ENCODE measurements at places on chromosomes 12 and 14.

- no peak for DNase-seq
These were observed 23.6 kb upstream of the OR4K2 start for GRCh38 chr14:19851365-19851764.

- DNase-seq, result no peak
These were observed 27.6 kb downstream of the KICS2 start for GRCh38 chr12:64194333-64195149.

GRCh38 chr14:77105145-77105939, 7.3 kb downstream of the CIPC start:
- DNase-seq, result no peak

DNA sequence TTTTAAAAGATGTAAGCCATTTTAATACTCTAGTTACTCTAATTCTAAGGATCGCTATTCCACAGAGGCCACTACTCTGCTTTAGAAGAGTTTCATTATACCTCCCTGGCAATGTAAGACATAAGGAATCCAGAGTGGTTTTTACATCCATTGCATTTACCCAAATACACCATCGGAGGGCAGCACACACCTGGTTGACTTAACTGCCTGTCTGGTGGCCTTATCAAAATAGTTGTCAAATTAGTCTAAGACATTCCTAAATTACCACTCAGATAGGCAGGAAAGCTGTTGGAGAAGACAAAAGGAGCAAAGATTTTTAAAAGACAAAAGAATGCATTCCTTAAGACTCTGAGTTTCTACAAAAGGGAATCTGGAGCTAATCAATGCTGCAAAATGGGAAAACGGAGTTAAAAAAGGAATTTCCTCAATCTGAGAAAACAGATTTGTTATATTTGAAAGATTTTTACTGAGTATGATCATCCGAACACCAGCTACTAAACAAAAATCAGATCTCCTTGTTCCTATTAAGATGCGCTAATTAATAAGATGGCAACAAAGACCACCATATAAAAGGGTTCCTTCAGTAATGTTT, 33.8 kb upstream of the FGD4 start:
- DNase-seq, result no peak

DNA sequence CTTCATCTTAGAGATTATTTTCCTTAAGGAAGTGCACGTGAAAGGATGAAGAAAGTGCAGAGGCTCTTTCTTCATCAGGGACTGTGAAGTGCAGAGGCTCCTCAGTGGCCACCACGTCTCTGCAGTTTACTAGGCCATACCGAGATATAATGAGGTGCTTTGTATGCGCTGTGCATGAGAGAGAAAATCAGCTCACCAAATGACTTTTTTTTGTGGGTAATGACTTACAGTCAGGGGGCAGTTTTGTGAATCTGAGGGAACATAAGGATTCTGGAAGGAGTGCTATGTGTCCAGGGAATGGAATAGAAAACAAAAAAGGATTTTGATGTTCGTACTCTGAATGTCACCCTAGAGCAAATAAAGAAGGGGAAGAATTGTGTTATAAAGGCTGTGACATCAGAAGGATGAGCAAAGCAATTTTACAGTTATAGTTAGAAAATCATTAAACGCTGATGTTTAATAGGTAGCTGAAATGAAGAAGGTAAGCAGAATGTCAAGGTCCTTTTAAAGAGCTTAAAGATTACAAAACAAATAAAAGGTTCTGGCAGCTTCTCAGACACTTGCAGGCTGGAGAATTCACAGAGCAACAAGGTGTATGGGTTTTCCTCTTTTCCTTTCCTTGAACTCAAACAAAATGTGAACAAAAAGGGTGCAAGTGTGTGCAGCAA, 247.5 kb upstream of the NOVA1 start:
- DNase-seq, result no peak

DNA sequence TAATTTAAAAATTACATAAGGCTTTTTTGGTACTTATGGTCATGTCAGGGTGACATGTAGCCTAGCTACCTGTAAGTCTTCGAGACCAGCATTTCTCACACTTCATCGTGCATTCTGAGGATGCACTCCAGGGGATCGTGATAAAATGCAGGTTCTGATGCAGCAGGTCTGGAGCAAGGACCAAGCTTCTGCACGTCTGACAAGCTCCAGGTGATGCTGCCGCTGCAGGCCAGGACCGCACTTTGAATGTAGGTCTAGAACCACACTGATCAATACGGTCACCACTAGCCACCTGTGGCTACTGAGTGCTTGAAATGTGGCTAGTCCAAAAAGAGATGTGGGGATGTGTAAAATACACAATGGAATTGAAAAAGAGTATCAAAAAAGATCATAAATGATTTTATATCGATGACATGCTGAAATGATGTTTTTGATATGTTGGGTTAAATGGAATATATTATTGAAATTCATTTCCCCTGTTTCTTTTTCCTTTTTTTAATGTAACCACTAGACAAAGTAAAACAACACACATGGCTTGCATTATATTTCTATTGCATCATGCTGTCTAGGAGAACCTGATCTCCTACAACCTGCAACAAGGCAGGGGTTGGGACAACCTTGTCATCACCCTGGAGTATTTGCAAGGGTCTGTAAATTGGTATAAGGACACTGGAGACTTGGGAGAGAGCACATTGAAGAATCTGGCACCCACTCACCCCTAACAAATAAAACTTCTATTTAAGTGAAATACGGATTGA, 142.4 kb downstream of the DPF3 start:
- no peak for DNase-seq

- DNase-seq, result no peak
These were observed 286.5 kb upstream of the TMPO start for GRCh38 chr12:98228683-98229539.

DNA sequence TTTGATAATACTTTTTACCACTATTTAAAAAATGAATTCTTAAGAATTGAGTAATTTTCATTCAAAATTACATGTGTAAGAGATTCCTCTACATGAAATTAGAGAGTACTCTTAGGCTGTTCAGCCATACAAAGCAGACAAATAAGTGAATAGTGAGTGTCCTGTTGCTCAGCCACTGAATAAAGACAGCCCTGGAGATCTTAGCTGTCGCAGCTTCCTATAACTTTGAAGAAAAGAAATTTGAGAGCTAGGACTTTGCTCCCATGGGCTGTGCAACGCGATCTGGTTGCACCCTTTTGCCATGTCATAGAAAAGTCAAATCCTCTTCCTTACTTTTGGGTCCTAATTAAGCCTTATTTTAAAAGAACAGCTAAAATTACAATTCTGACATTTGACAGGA, 40.9 kb upstream of the LRIG3 start:
- DNase-seq, result no peak

GRCh38 chr12:59834659-59835474, 239.0 kb downstream of the SLC16A7 start:
- no peak for DNase-seq

DNA sequence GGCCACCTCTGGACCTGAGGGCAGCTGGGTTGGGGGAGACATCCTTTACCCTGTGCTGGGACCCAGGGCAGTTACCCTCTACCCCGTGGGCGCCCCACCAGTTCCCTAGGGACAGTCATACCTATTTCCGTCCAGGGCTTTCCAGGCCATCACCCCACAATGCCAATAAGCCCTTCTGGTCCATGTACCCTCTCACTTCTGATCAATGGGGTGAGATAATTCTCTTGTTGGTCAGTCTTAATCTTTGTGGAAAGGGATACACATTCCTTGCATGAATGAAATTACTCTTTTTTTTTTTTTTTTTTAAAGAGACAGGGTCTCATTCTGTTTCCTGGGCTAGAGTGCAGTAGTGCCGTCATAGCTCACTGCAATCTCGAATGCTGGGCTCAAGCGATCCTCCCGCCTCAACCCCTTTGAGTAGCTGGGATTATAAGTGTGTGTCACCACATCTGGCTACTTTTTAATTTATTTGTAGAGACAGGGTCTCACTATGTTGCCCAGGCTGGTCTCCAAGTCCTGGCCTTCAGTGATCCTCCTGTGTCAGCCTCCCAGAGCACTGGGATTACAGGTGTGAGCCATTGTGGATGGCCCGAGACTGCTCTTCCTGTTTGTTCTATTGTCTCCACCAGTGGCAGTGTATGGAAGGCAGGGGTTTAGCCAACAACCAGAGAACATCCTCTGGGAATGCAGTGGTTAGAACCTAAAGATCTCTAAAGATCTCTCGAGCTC, 46.3 kb upstream of the STON2 start:
- no peak for DNase-seq

- DNase-seq, result no peak
These were observed 87.1 kb upstream of the ZFP36L1 start for GRCh38 chr14:68879841-68880575.

- no peak for DNase-seq
These were observed 81.6 kb downstream of the MYF5 start for GRCh38 chr12:80798281-80798680.

DNA sequence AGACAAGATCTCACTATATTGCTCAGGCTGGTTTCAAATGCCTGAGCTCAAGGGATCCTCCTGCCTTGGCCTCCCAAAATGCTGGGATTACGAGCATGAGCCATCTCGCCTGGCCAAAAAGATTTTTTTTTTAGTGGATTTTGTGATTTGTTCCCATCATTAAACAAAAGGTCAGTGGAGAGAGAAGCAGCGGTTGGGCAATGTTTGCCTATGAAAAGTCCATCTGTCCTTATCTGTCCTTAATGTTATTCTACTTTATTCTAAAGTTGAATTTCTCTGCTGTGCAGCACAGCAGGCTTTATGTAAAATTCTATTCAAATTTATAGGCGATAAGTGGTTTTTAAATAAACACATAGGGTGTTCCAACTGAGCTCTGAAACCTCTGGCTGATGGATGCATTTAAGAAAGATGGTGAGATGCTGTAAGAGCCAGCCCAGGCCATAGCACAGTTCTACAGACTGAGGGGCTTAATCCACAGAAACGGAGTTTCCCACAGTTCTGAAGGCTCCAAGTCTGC, 18.8 kb downstream of the HCAR2 start:
- no peak for DNase-seq

- no peak for DNase-seq
These were observed 14.1 kb downstream of the RIN3 start for GRCh38 chr14:92527721-92528120.

DNA sequence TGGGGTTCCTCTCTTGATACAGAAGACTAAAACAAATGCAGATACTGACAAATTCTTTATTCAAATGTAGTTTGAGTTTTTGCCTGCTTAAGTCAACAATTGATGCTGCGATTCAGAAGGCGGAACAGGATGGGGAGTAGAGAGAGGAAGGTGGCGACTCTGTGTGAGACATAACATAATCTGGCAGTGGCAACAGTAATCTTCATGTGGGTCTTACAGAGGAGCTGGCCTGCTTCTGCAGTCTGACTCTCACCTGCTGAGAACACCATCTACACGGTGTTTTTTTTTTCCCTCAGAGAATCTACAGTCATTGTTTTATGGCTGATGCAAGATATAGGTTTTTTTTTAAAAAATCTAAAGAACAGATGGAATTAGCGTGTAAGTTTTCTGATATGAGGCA, 10.1 kb downstream of the CCDC92 start:
- DNase-seq, result no peak

- no peak for DNase-seq
These were observed 111.0 kb downstream of the BEGAIN start for GRCh38 chr14:100476012-100476822.

DNA sequence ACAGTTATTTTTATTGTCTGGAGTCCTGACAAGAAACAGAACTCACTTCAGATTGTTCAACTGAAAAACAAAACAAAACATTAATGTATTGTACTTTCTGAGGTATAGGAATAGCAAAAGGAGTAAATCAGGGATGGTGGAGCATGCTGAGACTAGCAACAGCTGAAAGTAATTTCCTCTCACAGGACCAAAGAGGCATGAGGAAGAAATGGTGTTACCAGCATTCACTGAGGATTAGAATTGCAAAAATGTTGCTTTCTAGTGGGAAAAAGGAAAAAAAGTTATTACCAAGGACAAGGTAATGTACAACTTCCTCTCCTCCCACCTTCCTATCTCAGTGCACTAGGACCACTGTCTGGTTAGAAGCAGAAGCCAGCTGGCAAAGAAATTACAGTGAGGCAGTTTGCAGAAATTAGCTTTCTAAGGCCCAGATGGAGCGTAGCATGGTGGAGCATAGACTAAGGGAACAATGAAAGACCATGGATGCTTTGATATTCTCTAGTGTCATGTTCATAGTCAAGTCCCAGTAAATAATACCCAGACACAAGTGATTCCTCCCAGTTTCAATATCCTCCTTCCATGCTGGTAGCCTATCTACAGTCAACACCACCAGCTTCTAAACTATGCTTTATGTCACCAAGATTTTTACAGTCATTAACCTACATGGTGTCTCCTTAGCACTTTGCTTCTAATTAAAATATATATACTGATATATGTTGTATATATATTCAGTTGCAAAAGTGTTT, 133.7 kb upstream of the DCN start:
- DNase-seq, result no peak

DNA sequence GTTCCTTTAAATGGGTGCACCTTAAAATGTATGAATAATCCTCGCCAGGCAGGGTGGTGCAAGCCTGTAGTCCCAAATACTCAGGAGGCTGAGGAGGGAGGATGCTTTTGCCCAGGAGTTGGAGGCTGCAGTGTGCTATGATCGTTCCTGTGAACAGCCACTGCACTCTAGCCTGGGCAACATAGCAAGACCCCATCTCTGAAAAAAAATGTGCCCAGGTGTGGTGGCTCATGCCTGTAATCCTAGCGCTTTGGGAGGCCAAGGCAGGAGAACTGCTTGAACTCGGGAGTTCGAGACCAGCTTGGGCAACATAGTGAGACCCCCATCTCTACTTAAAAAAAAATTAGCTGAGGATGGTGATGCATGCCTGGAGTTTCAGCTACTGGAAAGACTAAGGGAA, 39.6 kb downstream of the ACACB start:
- DNase-seq, result no peak

DNA sequence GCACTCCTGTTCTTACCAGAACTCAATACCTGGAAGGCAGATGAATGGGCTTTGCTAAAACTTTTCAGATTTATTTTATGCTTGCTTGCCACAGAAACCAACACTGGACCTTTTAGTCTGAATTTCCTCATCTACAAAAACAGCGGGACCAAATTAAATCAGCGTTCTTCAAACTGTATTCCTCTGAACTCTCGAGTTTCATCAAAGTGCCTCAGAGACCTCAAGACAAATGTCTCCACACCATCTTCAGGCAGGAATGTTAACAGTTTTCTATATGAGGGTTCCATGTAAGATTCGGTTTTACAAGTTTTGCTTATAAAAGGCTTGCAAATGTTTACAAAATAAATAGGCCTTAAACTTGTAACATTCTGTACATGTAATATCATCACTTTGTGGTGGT, 74.6 kb downstream of the MED13L start:
- no peak for DNase-seq

DNA sequence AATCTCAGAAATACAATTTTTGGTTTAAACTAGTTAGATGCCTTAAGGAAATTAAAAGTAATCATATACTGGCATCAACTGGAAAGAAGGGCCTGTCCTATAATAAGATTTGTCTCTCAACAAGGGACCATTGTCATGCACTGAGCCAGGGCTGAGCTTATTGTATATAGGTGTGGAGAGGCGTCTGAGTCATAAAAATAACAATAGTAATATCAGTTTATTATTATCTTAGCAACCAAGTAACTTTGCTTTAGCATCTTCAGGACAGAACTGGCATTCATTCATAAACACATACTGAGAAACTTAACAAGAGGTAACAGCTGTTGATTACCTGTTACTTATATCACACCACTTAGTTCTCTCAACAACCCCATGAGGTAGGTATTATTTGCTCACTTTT, 7.1 kb downstream of the KRT75 start:
- no peak for DNase-seq

- DNase-seq, result no peak
These were observed 62.6 kb downstream of the DCAF5 start for GRCh38 chr14:69090187-69090789.

GRCh38 chr12:123749355-123749754, 12.7 kb upstream of the DNAH10 start:
- no peak for DNase-seq
